ENCODE measurements at places on chromosomes 1 and 21.

DNA sequence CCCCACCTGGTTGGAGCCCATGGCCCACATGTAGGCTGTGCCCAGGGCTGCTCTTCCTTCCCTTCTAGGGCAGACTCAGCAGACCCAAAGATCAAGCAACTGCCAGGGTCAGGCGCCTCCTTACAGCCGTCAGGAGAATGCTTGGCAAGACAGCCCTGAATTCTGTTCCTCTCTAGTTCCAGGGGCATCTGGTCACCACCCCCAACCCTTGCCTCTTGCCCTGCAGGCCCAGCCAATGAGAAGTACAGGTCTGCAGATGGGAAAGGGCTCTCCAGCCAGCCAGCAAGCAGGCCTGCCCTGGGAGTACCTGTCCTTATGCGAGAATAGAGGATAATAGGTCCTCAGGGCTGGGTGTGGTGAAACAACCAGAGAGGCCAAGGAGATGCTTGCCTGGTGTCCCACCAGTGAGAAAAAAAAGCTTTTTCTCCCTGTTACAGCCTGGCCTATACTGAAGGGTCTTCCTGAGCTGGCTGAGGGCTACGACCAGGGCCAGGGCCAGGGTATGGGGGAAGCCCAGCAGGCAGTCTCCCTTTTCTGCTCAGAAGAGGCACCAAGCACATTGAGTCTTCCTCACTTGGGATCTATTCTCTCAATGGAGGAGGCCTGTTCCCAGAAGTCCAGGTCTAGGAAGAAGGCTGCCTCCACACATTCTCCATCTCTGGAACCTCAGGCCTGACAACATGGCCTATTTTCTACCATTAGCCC is 31.4 kb downstream of the NAV1 start:
- DNase-seq = no peak

GRCh38 chr1:70202173-70202758 is 3.1 kb downstream of the LRRC40 start:
- no peak for DNase-seq

- no peak for DNase-seq
Observed at GRCh38 chr1:108955881-108956280, 7.4 kb downstream of the CLCC1 start.

- no peak for DNase-seq
Observed at GRCh38 chr1:28815533-28816185, 3.7 kb downstream of the OPRD1 start.

GRCh38 chr1:158208586-158209116 is 28.0 kb downstream of the CD1D start:
- DNase-seq = no peak

DNA sequence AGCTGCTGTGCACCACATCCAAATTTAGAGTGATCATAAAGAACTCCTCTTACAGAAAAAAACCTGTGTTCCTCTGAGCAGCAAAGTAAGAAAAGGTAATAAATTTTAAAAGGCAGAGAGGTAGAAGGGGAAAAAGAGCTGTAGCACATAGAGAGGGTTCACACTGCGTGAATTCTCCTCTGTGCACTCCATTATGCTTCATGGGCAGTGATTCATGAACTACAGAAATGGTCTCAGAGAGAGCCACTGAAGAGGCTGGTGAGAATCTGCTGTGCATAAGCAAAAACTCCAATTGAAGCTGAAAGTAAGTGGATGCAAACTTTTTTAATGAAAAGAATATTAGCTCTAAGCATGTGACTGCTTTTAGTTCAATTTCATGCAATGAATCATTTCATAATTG is 65.0 kb downstream of the CRB1 start:
- no peak for DNase-seq

- no peak for DNase-seq
Observed at GRCh38 chr1:165738794-165739193, 29.9 kb downstream of the TMCO1 start.

- DNase-seq = no peak
Observed at GRCh38 chr1:241714321-241715218, 62.5 kb downstream of the WDR64 start.

DNA sequence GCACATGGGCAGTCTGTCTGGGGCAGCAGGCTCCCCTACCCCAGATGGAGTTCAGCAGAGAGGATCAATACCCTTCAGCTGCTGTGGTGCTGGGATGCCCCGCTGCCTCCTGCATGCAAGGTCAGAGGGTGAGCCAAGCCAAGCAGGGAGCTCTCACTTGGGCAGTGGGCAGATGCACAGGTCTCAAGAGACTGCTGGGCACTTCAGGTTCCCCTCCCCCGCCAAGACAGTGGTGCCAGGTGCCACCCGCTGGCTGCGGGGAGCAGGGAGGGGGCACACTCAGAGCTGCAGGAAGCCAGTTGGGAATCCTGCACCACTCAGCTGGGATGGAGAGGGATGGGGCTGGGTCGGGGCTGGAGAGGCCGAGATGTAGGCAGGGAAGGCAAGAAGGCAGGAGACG is 15.8 kb upstream of the EVA1B start:
- DNase-seq = no peak

DNA sequence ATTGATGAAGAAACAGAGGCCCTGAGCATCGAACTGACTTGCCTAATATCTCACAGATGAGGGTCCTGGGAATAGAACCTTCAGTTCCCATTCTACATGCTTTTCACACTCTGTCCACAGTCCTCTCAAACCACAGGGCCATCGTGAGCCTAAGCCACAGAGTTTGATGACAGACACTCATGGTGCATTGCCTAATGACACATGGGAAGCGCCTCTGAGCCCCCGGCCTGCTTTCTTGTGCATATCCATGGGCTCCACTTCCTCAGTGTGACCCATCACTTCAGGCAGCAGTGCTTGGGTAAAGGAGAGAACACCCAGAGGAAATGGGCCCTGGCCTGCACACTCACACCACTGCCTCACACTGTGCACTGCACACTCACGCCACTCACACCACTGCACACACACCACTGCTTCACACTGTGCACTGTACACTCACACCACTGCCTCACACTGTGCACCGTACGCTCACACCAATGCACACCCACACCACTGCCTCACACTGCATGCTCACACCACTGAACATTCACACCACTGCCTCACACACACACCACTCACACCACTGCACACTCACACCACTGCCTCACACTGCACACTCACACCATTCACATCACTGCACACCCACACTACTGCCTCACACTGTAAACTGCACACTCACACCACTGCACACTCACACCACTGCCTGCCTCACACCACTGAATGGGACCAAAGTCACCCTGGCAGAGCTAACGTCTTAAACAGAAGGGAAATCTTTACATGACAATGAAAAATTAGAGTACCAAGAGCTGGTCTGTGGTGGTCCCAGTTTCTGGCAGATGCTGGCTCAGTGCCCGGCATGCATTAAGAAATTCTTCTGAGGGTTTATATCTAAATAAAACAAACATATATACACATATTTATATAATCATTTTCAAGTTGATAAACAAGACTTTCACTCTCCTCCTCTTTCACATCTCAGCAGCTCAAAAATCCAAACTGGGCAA is 53.0 kb downstream of the KANK4 start:
- no peak for DNase-seq

DNA sequence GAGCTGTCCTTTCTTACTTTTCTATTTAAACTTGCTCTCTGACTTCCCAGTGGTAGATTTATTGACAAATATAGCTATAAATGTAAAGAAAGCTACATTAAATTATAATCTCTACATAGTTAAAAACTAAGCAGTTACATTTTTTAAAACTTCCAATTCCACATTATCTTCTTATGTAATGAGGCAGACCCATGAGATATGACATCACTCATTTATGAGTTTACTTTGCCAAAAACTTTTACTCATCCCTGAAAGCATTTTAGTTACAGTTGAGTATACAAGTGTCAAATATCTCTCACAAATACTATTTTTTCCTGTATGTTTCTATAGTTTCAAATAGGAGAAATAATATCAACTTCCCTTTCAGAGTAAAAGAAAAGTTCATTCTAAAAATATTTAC is 3.8 kb downstream of the NMNAT2 start:
- peak; percentile 26 for DNase-seq

GRCh38 chr1:9784508-9785133 is 39.1 kb downstream of the CLSTN1 start:
- no peak for DNase-seq

GRCh38 chr1:119275145-119276134 is 93.1 kb upstream of the HAO2 start:
- DNase-seq = peak; percentile 45

GRCh38 chr1:150126811-150127210 is 22.9 kb upstream of the PLEKHO1 start:
- no peak for DNase-seq

DNA sequence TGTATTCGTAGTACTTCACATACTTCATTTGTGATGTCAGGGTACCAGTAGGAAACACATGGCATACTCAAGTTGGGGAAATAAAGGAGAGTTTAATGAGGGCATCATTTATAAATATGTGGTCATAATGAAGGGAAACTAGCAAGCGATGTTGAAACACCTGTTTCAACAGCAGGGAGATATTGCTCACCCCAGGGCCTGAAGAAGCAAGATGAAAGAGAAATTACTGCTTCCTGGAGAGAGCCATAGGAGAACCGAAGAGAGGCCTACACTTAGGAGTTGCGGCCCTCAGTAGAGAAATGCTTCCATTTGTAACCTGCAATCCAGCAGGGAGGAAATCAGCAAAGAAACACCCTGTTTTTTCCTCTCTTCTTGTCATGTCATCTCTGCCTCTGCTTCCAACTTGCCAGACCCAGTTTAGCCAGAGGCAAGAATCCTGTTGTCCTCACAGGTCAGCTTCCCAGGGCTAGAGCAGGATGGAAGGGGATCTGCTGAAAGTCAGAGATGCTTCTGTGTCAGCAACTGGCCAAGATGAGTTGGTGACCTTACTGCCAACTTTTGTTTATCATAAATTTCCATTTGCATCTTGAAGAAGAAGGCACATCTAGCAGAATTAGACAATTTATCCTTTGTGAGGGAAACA is 67.6 kb upstream of the TSPAN2 start:
- no peak for DNase-seq

- no peak for DNase-seq
Observed at GRCh38 chr1:43484367-43484766, 30.6 kb upstream of the HYI start.

- no peak for DNase-seq
Observed at GRCh38 chr1:37299216-37299615, 175.2 kb upstream of the ZC3H12A start.

- DNase-seq = no peak
Observed at GRCh38 chr1:165014753-165015152, 341.8 kb downstream of the LMX1A start.

- no peak for DNase-seq
Observed at GRCh38 chr1:32198237-32199042, 2.0 kb upstream of the CCDC28B start.

GRCh38 chr1:175138579-175138978 is 54.0 kb downstream of the KIAA0040 start:
- no peak for DNase-seq

DNA sequence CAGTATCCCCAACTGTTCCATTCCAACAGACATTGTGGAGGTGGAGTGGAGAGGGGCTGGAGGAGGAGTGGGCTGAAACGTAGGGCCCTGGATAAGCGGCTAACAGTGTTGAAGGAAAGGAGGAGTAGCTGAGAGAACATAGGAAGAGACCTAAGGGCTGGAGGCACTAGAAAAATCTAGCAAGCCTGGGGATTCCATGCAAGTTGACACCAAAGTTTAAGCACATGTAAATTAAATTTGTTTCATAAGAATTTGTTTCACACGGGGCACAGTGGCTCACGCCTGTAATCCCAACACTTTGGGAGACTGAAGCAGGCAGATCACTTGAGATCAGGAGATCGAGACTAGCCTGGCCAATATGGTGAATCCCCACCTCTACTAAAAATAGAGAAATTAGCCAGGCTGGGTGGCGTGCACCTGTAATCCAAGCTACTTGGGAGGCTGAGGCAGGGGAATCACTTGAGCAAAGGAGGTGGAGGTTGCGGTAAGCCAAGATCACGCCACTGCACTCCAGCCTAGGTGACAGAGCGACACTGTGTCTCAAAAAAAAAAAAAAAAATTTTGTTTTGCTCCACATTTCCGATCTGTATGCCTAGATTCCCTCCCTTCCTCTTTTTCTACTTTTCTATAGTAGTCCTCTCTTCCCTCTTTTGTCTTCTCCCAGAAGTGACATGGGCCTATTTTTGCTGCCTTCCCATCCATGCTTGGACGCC is 530 bp upstream of the CD244 start:
- DNase-seq = no peak

DNA sequence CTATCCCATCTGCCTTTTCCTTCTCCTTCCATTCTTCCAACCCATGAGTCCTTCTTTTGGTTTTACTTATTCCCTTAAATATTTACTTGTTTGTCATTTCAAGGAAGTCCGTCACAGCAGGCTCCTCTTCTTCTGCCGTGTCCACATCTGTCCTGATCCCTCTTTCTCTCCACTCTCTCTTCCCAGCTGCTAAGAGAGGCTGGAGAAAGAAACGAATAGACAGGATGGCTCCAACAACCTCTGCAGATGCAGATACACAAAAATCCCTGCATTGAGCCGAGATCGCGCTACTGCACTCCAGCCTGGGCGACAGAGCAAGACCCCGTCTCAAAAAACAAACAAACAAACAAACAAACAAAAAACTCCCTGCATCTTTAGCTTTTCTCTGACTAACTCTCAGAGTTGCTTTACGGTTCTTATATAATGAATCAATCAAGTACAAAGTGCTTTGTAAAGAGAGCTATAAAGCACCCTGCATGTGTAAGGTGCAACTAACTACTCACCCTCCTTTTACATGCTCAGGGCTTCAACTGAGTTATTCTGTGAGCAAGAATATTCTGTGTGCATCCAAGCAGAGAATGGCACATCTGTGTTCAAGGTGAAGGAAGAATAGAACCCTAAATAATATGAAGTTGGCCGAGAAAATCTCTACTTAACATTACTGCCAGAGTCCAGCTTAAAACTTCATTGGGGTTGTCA is 3.8 kb upstream of the SAMD13 start:
- no peak for DNase-seq

- no peak for DNase-seq
Observed at GRCh38 chr21:42750737-42751530, 97.5 kb downstream of the PDE9A start.

GRCh38 chr1:94799206-94799605 is 21.0 kb upstream of the SLC44A3 start:
- DNase-seq = no peak

DNA sequence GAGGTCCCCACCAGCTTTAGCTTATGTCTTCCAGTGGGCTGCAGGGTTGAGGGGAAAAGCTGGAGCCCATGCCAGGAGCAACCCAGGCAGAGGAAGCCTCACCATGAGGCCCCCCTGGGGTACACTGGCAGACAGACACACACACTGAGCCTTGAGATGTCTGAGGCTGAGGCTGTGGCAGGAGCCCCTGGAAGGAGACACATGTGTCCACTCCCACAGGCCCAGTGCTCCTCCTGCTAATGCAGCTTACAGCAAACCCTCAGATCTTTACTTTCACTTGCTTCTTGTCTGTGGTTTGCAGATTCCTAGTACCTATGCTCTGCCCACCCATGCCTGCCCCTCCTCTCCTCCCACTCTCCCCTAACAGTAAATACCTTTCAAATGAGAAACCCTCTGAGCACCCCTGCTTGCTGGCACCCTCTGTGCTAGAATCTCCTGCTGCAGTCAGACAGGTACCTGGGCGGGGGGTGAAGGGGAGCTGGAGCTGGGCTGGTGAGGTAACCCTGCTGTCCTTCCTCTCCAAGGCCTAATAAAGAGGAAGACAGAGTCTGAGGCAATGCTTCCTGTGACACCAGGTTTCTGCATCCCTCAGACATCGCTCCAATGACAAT is 63.4 kb upstream of the NEK2 start:
- no peak for DNase-seq
